ENCODE measurements at places on chromosomes 2 and 18.

DNA sequence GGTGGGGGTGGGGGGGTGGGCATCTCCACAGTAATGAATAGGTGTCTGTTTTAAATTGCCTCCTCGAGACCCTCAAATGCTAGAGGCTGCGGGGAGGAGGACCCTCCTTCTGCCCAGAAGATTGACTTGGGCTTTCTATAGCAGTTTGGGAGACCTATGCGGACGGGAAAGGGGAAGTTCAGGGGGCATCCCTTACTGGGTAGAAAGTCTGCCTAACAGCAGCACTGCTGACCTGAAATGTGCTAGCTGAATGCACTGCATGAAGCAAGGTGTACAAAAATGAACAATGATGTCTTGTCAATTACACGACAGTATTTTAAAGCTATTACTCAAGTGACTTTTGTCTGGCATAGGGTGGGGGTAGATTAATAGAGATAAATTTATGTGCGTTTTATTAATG lies 2.5 kb downstream of the DCC start:
- peak; percentile 2 for DNase-seq

- DNase-seq, result no peak
These were observed 135.1 kb downstream of the CELF4 start for GRCh38 chr18:37430357-37431076.

DNA sequence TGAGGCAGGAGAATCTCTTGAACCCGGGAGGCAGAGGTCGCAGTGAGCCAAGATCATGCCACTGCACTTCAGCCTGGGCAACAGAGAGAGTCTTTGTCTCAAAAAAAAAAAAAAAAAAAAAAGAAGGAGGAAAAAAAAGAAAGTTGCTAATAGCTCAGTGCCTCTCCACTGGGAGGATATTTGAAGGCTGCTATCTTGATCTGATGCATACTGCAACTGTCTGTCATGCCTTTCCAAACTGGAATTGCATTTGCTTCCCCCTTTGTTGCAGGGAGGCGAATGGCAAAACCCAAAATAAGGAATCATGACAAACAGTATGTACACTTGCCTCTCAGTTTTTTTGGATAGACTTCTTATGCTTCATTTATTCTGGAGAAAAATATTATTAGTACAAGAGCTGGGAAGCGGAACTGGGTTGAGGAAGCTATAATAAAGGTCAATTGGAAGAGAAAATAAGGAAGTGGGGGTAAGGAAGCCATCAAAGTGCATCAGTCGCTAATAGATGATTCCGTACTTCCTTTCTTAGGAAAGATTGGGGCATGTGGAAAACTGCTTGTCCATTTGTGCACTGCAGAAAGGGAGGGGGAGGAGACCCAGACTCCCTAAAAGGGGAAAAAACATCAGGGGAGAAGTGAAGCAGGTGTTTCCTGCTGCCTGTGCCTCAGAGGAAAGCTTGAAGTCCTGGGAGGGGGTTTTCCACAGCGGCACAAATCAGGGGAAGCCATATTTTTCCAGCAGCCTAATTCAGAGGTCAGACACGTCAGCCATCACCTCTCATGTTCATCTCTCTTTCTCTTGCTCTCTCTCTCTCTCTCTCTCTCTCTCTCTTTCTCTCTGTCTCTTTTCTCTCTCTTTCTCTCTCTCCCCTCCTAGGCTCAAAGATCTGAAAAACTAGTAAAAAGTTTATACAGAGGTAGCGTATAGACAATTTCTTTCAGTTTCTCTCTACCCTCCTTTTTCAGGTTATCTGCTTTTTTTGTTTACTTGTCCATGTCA lies 301.4 kb upstream of the TNP1 start:
- peak; percentile 79 for DNase-seq

DNA sequence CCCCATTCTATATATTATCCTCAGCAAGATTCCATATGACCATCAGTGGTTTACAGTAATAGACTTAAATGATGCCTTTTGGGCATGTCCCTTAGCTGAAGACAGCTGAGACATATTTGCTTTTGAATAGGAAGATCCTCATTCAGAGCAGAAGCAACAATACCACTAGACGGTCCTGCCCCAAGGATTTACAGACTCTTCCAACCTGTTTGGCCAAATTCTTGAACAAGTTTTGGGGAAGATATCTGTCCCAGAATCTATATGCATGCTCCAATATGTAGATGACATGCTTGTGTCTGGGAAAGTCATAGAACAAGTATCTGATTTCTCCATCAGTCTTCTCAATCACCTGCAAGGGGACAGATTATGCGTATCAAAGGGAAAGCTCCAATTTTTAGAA lies 137.1 kb upstream of the RMP24 start:
- no peak for DNase-seq

- DNase-seq, result no peak
These were observed 360.3 kb downstream of the TGIF1 start for GRCh38 chr18:3810296-3810695.

GRCh38 chr2:170155022-170155722 lies 22.8 kb upstream of the MYO3B start:
- no peak for DNase-seq
